IMR-90 (cell line): ENCODE measurements at places on chromosomes 12 and 14.

GRCh38 chr14:100476012-100476822, 111.0 kb downstream of the BEGAIN start:
- DNase-seq, result peak; percentile 98

- no peak for DNase-seq
Observed at GRCh38 chr12:16094437-16094836, 183.0 kb downstream of the SLC15A5 start.

GRCh38 chr14:68215629-68216028, 396.1 kb downstream of the RAD51B start:
- no peak for DNase-seq

DNA sequence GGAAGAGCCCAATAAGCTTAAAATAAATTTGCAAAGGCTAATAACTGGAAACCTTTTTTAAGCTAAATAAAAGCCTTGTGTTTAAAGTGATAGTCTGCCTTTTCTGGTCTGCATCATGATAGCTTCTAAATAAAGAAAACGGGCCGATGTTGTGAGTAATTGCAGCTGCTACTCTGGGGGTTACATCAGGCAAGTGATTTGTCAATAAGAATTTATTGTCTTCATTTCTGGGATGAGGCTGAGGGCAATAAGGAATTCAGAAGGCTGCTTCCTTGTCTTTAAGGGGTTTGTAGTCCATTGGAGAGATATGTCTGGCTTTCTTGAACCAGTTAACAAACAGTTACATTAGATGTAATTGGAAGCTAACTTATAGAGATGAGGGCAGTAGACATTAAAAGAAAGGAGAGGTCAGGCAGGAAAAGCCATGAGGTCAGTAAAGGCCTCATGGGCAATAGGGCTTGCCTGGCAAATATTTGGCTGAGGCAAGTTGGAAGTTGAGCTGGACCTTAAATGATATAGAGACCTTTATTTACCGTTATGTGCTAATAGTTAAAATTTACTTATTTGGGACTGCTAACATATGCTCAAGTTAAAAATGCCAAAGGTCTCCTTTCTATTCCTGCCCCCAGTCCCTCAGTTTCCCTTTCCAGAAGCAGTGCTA, 85.0 kb downstream of the CRADD start:
- peak; percentile 50 for DNase-seq

DNA sequence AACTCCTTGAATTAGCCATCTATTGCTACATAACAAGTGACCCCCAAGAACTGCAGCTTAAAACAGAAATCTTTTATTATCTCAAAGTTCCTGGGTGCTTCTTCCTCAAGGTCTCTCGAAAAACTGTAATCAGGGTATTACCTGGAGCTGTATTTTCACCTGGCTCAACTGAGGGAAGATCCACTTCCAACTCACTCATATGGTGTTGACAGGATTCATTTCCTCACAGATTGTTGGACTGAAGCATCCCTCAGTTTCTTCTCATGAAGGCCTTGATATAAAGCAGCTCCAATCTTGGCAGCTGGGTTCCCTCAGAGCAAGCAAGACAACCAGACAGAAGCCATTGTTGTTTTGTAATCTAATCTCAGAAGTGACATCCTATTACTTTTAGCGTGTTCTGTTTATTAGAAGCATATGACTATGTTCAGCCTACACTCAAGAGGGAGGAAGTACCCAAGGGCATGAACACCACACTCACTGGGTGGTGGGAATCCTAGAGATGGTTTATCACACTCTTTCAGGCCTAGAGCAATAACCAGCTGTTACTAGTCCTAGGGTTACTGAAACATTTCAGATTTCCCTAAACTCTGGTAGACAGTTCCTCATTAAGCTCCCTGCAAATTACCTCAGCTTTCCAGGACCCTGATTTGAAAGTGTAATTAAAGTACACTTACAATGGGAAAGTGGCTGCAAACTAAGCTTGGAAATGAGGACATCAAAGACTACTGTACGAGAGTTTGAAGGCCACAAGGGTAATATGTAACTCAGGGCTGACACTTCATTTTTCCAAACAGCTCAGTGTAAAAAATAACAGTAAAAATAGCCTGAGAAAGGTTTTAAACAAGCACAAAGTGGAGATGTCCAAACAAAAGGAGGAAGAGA, 222.2 kb downstream of the SEC23A start:
- no peak for DNase-seq

GRCh38 chr14:70881549-70882177, 25.6 kb upstream of the PCNX1 start:
- DNase-seq, result no peak

GRCh38 chr12:23222801-23223200, 597.8 kb downstream of the ETNK1 start:
- no peak for DNase-seq

DNA sequence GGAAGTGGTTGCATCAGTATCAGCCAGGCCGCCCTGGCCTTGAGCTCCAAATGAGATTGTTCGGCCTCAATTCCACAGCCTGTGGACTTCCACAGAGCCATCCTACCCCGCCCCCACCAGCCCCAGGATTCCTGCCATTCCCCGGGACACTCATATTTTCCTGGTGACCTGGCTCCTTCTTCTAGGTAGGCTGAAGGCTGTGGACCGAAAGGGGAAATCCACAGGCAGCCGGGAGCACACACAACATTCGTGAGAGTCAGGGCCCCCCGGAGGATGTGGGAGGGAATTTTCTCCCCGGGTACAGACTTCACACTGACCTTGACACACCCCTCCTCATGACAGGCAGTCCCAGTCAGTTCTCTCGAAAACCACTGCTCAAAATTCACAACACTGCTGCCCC, 39.9 kb downstream of the RIN3 start:
- peak; percentile 67 for DNase-seq

DNA sequence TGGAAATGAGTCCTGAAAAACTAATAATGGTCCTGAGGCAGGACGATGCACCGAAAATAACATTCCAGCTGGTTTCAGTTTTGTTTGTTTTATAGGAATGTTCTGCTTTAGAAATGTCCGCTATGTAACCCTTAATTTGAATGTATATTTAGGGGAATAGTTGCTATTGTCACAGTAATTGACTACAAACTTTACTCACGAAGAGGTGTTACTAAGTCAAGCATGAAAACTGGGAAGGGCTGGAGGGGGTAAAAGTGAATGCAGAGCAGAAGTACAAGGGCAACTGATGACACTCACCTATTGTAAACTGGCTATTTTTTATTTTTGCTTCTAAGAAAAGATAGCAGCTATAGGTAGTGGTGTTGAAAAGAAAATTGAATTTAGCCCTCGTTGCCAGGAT, 230.7 kb upstream of the SYT10 start:
- no peak for DNase-seq

DNA sequence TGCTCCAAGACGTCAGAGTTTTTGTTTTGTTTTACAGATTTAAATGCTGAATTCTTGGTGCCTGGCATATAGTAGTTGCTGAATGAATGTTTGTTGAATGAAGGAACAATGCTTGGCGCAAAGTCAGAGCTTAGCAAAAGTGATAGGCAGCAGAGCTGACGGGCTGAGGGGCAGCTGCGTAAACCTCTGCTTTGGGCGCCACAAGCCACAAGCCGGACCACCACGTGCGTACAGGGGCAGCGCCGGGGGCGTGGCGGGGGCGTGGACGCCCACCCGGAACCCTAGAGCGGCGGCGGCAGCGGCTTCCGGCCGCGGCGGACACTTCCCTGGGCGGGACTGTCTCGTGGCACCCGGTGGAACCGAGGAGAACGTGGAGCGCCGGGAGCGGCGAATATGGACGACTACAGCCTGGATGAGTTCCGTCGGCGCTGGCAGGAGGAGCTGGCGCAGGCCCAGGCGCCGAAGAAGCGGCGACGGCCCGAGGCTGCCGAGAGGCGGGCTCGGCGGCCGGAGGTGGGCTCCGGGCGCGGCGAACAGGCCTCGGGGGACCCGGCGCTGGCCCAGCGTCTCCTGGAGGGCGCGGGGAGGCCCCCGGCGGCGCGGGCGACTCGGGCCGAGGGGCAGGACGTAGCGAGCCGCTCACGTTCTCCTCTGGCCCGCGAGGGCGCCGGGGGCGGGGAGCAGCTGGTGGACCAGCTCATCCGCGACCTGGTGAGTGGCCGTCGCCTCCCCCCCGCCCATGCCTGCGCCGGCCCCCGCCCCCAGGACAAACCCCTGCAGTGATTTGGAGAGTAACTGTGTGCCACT, at the start of gene FBXW8:
TSS of gene FBXW8 (plus strand) at position 306 of the 807 bp plus-strand sequence. CDS start at position 394, 88 bp downstream.
- peak; percentile 66 for DNase-seq

DNA sequence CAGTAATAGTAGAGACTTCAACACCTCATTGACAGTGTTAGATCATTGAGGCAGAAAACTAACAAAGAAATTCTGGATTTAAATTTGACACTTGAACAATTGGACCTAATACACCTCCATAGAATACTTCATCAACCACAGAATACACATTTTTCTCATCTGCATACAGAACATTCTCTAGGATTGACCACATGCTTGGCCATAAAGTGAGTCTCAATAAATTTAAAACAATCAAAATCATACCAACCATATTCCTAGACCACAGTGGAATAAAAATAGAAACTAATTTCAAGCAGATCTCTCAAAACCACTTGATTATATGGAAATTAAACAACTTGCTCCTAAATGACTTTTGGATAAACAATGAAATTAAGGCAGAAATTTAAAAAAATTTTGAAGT, 82.3 kb downstream of the SLC38A4 start:
- no peak for DNase-seq

GRCh38 chr12:15854916-15855315, 27.3 kb upstream of the STRAP start:
- no peak for DNase-seq

GRCh38 chr14:54698501-54698900, 131.6 kb downstream of the SAMD4A start:
- no peak for DNase-seq

- no peak for DNase-seq
Observed at GRCh38 chr14:99689266-99690236, 5.5 kb downstream of the CYP46A1 start.

DNA sequence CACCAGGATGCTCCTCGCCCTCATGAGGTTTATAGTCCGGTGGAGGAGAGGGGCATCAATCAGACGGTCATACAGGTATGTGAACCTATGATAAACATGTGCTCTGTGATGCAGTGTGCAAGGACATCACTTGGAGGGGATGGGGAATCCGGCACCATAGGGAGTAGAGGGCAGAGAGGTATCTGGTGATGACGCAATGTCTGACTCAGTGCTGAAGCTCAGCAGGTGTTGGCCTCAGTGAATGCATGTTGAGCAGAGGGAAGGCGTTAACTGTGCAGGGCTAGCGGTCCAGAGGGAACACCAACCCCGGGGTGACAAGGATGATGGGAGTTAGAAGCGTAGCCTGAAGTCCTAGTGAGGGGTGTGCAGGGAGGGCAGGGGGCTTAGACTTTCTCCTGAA, 200.9 kb downstream of the TMEM132C start:
- no peak for DNase-seq

DNA sequence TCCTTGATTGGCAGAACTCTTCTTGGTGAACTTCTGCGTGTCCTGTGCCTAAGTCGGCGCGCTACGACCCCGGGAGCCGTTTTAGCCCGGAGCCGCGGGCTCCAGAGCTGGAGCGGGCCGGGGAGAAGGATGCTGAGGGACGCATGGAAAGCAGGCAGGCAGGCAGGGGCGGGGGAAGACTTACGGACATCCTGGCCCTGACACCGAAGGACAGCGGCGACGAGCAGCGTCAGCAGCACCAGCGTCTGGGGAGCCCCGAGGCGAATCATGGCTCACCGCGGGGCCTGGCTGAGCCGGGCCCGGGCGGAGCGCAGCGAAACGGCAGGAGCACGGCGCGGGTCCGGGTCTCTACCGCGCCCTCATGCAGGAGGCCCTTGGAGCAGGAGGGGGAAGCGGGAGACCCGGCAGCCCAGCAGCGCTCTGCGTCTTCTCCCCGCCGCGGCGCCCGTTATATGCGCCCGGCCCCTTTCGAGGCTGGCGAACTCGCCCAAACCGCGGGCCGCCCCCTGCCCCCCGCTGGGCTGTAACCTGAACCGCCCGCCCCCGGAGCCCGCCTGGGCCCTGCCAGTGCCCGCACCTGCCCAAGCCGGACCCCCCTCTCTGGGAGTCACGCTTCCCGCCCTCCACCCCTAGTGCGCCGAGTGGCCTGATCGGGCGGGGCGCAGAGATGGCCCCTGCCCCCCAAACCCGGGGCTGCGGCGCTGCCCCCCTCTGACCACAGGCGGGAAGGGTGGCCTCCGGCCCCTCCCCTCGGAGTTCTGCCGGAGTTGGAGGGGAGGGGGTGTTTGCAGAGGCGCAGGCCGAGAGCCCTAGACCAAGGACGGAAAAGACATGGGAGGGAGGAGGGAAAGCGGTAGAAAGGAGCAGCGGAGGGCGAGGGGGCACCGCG, at the start of gene COL2A1:
TSS of gene COL2A1 (minus strand) at position 424 of the 889 bp plus-strand sequence. CDS start at position 269, 155 bp downstream.
- DNase-seq, result peak; percentile 12

DNA sequence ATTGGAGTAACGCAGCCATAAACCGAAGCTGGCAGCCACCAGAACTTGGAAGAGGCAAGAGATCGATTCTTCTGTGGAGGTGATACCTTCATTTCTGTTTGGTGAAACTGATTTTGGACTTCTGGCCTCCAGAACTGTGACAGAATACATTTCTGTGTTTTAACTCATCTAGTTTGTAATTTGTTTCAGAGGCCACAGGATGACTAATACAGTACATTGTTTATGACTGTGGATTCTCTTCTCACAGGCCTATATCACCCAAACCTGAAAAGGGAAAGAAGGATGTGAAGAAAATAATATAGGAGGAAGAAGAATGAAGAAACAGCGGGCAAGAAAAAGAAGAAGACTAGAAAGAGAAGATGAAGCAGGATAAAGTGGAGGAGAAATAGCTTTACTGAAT, 263.8 kb upstream of the DIO2 start:
- DNase-seq, result peak; percentile 82

DNA sequence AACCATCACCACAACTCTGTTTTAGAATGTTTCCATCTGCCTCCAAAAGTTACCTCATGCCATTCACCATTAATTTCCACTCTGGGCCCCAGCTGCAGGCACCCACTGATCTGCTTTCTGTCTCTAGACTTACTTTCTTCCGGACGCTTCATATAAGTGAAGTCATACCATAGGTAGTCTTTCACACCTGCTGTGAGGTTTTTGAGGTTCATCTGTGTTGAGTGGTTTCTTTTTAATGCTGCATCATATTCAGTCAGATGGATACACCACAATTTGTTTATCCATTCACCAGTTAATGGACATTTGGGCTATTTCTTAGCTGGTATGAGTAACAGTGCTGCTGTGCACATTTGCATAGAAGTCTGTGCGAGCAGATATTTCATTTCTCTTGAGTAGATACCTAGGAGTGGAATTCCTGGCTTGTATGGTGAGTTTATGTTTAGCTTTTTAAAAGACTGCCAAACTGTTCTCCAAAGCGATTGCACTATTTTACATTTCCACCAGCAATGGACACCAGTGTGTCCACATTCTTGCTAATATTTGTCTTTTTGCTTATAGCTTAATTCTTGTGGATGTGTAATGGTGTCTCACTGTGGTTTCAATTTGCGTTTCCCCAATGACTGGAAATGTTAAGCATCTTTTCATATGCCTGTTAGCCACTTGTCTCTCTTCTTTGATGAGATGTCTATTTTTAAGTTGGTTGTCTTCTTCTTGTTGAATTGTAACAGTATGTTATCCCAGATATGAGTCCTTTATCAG, 48.3 kb downstream of the ZFYVE21 start:
- no peak for DNase-seq
